Peyer's patch (tissue), 4 donors: ENCODE measurements at places on chromosomes 7 and 10. TPM values are rescaled to one million over a fixed set of nuclear protein-coding genes. Genes with fewer than 3 reads are reported as not detected.

Gene AKR1C4
- total RNA-seq = not detected

Gene NUTM2E
- total RNA-seq = not detected

Gene OR2A12
- not detected for total RNA-seq

Gene STX1A
- 21.9 TPM for total RNA-seq

Gene POP7
- total RNA-seq = 30.3 TPM

Gene CLEC2L
- total RNA-seq = not detected

Gene C7orf33
- not detected for total RNA-seq

Gene MMD2
- total RNA-seq = not detected

Gene TNRC18
- 199 TPM for total RNA-seq

Gene TMEM176B
- total RNA-seq = 329 TPM

Gene PDE6C
- not detected for total RNA-seq

Gene ZNF804B
- total RNA-seq = not detected

Gene WNT16
- not detected for total RNA-seq

Gene C10orf62
- total RNA-seq = not detected

Gene MAGI2
- total RNA-seq = 2.5 TPM

Gene WDFY4
- 1.5 TPM for total RNA-seq

Gene CDC123
- 77.4 TPM for total RNA-seq

Gene DENND2A
- total RNA-seq = 1.6 TPM

Gene NMT2
- 15.9 TPM for total RNA-seq

Gene LLCFC1
- total RNA-seq = not detected

Gene GLRX3
- 23.9 TPM for total RNA-seq

Gene C10orf143
- 1.6 TPM for total RNA-seq

Gene NRF1
- total RNA-seq = 13.9 TPM

Gene GUSB
- total RNA-seq = 56.9 TPM

Gene FAM237B
- total RNA-seq = not detected

Gene SPDYE2
- not detected for total RNA-seq

Gene SKAP2
- 35.9 TPM for total RNA-seq

Gene PSTK
- total RNA-seq = not detected

Gene PAX4
- not detected for total RNA-seq

Gene TRIM50
- not detected for total RNA-seq

Gene GATA3
- total RNA-seq = 1.4 TPM

Gene DGKI
- total RNA-seq = 0.35 TPM

Gene BAMBI
- 10.7 TPM for total RNA-seq

Gene ITGB1
- 171 TPM for total RNA-seq

Gene C7orf57
- total RNA-seq = not detected

Gene RHOBTB1
- total RNA-seq = 11.7 TPM

Gene IGF2BP3
- total RNA-seq = not detected

Gene PTPRE
- 39.0 TPM for total RNA-seq

Gene TSPAN33
- total RNA-seq = 3.8 TPM

Gene MARVELD1
- total RNA-seq = 9.1 TPM

Gene EPHA1
- total RNA-seq = 74.9 TPM

Gene HKDC1
- total RNA-seq = 207 TPM

Gene CPA5
- total RNA-seq = not detected

Gene ITPRID1
- 7.4 TPM for total RNA-seq

Gene ARHGAP22
- not detected for total RNA-seq

Gene ATG9B
- total RNA-seq = not detected

Gene ODAD2
- not detected for total RNA-seq
